ENCODE measurements at places on chromosomes 1 and 21.
A peak's percentile ranks its signal among the peaks of the same experiment; 100 is the strongest.

- no peak for DNase-seq
Measured at GRCh38 chr1:20192364-20192763, 6.0 kb upstream of the PLA2G2C start.

DNA sequence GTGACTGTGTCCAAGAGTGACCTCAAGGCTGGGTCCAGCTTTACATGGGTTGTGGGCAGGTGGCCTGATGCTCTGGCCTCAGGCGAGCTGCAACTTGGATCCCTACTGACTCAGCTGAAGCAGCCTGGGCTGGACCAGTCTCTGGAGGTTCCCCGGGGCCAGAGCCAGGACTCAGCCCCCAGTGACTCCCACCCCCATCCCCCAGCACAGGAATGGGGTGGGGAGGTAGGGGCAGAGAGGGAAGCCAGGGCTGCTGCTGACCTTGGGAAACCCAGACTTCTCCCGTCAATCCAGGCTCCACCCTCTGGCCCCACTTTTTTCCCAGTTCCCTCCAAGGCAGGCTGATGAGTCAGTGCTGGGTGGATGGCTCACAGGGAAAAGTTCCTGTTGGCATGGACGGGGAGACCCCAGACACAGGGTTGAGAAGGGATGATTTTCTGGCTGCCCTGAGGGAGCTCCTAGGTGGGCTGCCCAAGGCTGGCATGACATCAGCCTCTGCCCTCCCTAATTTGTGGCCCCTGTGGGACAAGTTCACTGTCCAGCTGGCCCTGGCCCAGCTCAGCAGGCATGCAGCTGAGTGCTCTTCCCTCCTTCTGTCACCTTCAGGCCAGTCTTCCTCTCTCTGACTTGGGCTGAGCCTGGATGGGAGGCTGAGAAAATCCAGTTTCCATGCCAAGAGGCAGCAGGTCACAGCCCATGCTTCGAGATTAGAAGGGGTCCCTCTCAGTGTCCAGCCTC is 2.2 kb downstream of the ZC3H12A start:
- peak; percentile 70 for DNase-seq

DNA sequence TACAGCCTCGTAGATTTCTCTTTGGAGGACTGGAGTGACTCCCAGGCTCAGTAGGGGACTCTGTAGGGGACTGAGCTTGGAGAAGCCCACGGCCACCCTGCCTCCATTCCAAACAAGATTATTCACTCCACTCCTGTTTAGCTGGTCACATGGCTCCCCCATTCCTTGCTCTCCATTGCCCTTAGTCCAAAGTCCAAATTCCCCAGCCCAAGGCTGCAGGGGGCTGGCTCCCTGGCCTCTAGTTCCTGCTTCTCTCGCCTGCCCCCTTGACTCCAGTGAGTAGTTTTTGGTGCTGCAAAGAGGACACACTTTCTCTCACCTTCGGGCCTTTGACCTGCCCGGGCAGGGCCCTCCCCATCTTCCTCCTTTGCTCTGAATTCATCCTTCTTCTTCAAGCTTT is 403.3 kb downstream of the KIF26B start:
- no peak for DNase-seq

GRCh38 chr1:234604495-234605398 is 5.2 kb downstream of the IRF2BP2 start:
- DNase-seq, result no peak

DNA sequence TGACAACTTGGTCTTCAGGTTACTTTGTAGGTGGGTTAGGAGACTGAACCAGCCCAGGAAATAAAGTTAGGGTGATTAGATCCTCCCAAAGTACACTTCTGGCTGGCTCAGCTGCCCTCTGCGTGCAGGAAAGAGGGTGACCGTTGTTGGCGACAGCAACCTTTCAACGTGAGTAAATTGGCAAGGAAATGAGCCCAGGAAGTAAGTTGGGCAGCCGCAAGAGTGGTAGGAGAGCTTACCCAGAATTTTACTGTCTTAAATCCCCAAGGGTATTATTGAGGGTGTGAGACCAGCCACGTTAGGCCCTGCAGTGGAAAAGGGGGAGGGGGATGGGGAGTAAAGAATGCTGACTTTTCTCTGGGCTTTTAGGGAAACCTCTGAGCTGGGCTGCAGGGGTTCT is 1.6 kb downstream of the TENT5C start:
- DNase-seq, result no peak
